ENCODE measurements at places on chromosomes 11 and 22. TPM values are rescaled to one million over a fixed set of nuclear protein-coding genes. Genes with fewer than 3 reads are reported as not detected.

DNA sequence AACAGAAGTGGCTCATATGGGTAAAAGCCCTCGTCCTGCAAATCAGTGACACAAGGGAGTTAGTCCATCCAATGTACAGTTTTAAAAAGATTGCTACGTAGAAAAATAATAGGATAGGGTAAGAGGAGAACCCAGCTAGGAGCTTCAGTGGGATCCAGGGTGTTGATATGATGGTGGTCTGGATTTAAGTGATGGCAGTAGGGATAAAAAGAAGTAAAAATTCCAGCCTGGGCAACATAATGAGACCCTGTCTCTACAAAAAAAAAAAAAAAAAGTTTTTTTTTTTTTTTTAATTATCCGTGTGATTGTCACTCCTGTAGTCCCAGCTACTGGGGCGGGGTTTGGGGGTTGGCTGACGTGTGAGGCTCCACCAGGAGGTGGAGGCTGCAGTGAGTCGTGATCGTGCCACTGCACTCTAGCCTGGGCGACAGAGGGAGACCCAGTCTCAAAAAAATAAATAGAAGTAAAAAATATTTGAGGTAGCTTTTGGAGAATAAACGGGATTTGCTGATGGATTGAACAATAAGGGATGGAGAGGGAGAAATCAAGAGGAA is 7.0 kb upstream of the L3MBTL2 start:
- peaks cover 21% of the 10 kb centered on the region for H3K4me1 ChIP-seq
- DNase-seq, result peak; percentile 52
- no peaks in the 10 kb centered on the region for H3K36me3 ChIP-seq
- H3K4me3 ChIP-seq, result peak overlapping the region; percentile 86
- no peaks in the 10 kb centered on the region for H3K27me3 ChIP-seq
- peak overlapping the region; percentile 80 for H3K27ac ChIP-seq

DNA sequence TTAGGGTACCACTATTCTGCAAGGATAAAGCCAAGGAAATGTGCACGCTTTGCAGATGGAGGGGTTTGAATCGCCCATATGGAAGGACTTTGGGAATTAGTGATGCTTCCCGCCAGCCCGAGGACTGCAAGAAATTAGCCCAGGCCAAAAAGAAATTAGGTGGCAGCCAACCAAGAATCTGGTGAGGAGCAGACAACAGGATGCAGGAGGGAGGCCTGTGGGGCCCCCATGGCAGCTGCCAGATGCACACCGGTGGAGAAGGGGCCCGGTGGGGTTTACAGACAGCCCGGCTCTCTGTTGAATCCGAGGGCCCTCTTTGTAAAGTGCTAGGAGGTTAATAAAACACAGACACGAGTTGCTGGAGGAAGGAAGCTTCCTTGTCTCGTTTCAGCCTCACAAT is 73.5 kb downstream of the TIMP3 start:
- H3K4me1 ChIP-seq, result peaks cover 17% of the 10 kb centered on the region
- DNase-seq, result no peak
- no peaks in the 10 kb centered on the region for H3K27me3 ChIP-seq
- H3K4me3 ChIP-seq, result no peak overlapping the region
- H3K27ac ChIP-seq, result no peak overlapping the region

DNA sequence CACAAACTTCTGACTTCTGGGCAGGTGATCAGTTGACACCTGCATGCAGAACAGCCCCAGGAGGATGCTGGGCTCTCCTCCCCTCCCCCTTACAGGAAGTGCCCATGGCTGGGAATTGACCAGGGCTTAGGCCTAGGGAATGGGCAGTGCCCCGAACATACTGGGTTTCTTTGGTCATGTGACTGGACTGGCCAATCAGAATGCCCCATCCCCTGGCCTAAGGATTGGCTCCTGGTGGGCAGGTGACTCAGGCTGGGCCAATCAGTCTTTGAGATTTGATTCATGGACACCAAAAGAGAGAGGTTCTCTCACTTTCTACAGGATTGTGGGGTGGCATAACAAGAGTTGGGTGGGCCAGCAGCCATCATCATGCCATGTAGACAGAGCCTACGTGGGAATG is 37.1 kb downstream of the MCM5 start:
- H3K36me3 ChIP-seq, result peaks cover 16% of the 10 kb centered on the region
- H3K4me1 ChIP-seq, result no peaks in the 10 kb centered on the region
- no peak overlapping the region for H3K4me3 ChIP-seq

DNA sequence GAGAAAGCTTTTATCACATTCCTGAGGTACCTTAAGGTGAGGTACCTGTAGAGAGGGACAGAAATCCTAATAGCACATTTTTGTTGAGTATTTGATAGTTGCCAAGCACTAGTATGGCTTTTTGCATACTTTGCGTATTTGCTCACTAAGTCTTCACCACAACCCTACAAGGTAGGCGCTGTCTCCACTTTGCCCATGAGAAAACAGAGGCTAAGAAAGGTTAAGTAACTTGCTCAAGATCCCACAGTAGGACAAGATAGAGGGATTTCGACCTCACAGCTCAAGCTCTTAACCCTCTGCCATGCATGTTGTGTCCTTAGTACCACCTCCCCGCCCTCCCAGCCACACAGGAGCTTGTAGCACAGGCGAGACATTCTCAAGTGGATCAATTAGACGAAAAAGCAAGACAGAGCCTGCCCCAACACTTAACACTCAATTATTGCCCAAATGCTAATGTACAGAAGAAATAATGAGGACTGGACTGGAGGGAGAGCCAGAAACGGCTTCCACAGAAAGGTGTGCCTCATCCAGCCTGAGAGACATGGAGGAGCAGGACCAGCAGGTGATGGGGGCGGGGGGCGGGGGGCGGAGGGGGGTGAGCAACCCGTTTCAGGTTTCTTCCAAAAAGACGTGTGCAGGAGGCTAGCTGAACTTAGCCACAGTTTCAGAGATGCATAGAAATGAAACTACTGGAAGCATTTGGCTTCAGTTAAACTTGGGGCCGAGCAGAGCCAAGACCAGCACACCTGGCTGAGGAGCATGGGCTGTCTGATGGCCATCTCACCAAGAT is 26.7 kb upstream of the CD44 start:
- H3K4me1 ChIP-seq, result peaks cover 26% of the 10 kb centered on the region
- H3K4me3 ChIP-seq, result no peak overlapping the region
- H3K27ac ChIP-seq, result no peak overlapping the region
- no peaks in the 10 kb centered on the region for H3K27me3 ChIP-seq
- DNase-seq, result no peak

- no peak overlapping the region for H3K27ac ChIP-seq
- H3K27me3 ChIP-seq, result no peaks in the 10 kb centered on the region
- no peak for DNase-seq
Measured at GRCh38 chr22:42511401-42511891, 8.2 kb downstream of the RRP7A start.

- no peak for DNase-seq
- peak overlapping the region; percentile 25 for H3K27ac ChIP-seq
Measured at GRCh38 chr11:68835328-68835727, 6.4 kb downstream of the CPT1A start.

DNA sequence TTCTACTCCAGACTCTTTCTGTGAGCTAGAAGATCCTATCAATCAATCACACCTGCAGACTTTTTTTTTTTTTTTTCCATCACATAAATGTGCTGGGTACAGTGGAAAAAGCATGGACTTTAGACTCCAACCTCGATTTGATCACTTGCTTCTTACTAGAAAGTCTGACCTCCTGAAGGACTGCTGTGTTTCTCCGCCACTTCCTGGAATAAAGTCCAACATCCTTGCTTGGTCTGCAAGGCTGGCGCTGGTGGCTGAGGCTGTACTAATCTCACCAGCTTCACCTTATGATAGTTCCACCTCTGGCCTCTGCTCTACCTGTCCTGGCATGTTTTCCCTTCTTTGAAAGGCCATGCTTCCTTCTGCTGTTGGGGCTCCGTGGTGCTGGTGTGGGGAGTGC is 60.9 kb upstream of the SESN3 start:
- no peaks in the 10 kb centered on the region for H3K27me3 ChIP-seq
- no peak overlapping the region for H3K4me3 ChIP-seq
- H3K36me3 ChIP-seq, result no peaks in the 10 kb centered on the region

DNA sequence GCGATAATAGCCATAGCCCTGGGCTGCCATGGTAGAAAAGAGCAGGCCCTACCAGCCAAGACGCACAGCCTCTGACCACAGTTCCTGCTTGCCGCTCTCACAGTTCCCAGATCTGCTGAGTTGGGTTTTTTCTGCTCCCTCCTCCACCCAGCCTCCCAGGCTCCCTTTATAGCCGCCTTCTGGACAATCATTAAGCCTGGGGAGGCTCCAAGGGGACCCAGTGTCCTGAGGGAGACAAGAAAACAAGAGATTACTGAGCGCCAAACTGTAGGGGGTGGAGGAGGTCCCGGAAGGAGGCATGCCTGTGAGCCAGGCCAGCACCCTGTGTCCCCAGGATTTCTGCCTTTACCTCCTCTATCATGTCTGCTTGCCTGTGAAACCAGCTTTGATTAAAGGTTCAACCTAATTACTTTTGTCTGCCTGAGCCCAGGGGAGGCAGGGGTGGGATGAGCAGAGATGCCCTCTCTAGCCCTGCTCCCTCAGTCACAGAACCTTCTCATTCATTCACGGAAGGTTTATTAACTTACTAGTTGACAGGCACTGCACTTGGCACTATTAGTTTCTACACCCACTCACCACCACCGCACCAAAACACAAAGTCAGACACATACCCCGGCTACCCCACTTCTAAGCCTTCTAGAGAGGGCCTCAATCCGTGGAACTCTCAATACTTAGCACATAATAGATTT is 1.2 kb downstream of the SLC37A4 start:
- peaks cover 37% of the 10 kb centered on the region for H3K4me1 ChIP-seq
- H3K36me3 ChIP-seq, result peaks cover 21% of the 10 kb centered on the region
- peak overlapping the region; percentile 81 for H3K27ac ChIP-seq
- no peaks in the 10 kb centered on the region for H3K27me3 ChIP-seq
- no peak for DNase-seq

GRCh38 chr22:19917389-19918138 is 24.0 kb upstream of the COMT start:
- H3K36me3 ChIP-seq, result peaks cover 59% of the 10 kb centered on the region
- no peaks in the 10 kb centered on the region for H3K27me3 ChIP-seq
- H3K27ac ChIP-seq, result no peak overlapping the region
- H3K4me3 ChIP-seq, result no peak overlapping the region
- DNase-seq, result no peak

DNA sequence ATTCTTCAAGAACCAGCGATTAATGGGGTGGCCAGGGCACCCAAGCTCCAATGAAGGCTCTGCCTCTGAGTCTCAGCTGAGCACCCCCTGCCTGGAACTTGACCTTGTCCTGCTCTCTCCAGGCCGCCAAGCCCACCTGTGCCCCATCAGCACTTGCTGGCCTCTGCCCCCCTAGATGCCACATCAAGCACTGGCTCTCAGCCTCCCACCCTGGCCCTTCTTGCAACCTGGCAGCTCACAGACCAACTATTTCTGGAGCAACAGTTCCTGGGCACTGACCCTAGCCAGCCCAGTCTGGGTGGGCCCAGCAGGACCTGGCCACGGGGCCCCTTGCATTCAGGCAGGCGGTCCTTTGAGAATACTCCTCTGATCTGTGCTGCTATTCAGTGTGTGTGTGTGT is 98.8 kb upstream of the PITPNB start:
- no peak overlapping the region for H3K27ac ChIP-seq
- H3K4me3 ChIP-seq, result no peak overlapping the region
- peak; percentile 9 for DNase-seq
- H3K27me3 ChIP-seq, result no peaks in the 10 kb centered on the region
- peaks cover 47% of the 10 kb centered on the region for H3K4me1 ChIP-seq

DNA sequence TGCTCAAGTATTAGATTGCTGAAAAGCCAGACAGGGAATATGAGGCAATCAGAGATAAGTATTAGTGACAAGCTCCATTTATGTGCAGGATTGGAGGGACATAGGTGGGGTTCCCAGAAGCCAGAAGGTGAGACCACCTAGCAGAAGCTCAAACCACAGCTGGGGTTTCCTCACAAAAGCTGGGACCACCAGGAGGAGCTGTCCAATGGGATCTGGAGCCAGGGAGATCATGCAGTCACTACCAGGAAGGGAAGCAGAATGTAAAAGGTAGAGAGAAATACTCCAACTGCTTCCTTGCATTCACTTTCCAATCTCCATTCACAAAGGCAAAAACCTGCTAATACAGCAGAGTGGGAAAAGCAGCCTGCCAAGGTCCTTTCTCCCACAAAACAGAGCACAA is 5.2 kb upstream of the FSHB start:
- peaks cover 5% of the 10 kb centered on the region for H3K4me1 ChIP-seq
- no peaks in the 10 kb centered on the region for H3K27me3 ChIP-seq
- no peak overlapping the region for H3K27ac ChIP-seq
- no peak for DNase-seq
- H3K36me3 ChIP-seq, result no peaks in the 10 kb centered on the region

GRCh38 chr11:69945157-69945556 is 125.9 kb upstream of the FGF3 start:
- H3K4me3 ChIP-seq, result no peak overlapping the region
- no peak overlapping the region for H3K27ac ChIP-seq
- no peak for DNase-seq
- H3K27me3 ChIP-seq, result peaks cover 29% of the 10 kb centered on the region
- H3K4me1 ChIP-seq, result peaks cover 11% of the 10 kb centered on the region

DNA sequence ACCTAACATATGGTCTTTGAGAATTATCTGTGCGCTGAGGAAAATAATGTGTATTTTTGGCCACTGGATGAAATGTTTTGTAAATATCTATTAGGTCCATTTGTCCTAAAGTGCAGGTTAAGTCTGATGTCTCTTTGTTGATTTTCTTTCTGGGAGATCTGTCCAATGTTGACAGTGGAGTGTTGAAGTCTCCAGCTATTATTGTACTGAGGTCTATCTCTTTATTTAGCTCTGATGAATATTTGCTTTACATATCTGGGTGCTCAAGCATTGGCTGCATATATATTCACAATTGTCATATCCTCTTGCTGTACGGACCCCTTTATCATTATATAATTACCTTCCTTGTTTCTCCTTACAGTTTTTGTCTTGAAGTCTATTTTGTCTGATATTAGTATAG is 833.8 kb downstream of the DLG2 start:
- no peaks in the 10 kb centered on the region for H3K36me3 ChIP-seq
- H3K27me3 ChIP-seq, result no peaks in the 10 kb centered on the region
- no peak overlapping the region for H3K4me3 ChIP-seq
- no peak overlapping the region for H3K27ac ChIP-seq

GRCh38 chr11:121555121-121555520 is 102.4 kb upstream of the SORL1-AS1 start:
- H3K27me3 ChIP-seq, result no peaks in the 10 kb centered on the region
- peaks cover 3% of the 10 kb centered on the region for H3K36me3 ChIP-seq
- H3K4me1 ChIP-seq, result no peaks in the 10 kb centered on the region

DNA sequence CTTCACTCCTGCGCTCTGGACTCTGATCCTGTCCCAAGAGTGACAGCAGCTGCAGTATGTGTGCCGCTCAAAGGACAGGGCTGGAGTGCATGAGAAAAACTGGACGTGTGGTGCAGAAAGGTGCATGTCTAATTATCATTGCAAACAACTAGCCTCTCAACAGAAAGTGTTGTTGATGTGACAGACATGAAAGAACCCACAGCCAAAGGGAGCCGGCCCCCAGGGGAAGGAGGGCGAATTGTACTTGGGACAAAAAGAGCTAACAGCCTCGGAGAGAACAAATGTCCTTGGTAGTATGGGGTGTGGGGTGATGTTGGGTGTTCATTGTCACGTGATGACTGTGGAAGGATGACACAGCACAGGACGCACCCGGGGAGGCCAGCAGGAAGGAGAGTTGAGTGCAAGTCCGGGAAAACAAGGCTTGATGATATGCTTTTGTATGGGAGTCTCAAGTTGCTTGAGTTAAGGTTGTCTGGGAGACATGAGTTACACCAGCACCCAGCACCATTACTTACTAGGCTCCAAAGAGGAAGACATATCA is 325.5 kb downstream of the NTM start:
- H3K36me3 ChIP-seq, result no peaks in the 10 kb centered on the region
- H3K4me1 ChIP-seq, result peaks cover 10% of the 10 kb centered on the region
- H3K4me3 ChIP-seq, result no peak overlapping the region
- peaks cover 79% of the 10 kb centered on the region for H3K27me3 ChIP-seq

Gene TNNI2
- not detected for total RNA-seq

Gene ARFIP2
- total RNA-seq, result 16.1 TPM

Gene TMEM121B
- total RNA-seq, result 1.5 TPM

Gene VPREB3
- 0.69 TPM for total RNA-seq

Gene MYBPC3
- 2,538 TPM for total RNA-seq

Gene CARD18
- 0.63 TPM for total RNA-seq

Gene CDHR5
- total RNA-seq, result not detected
